ENCODE measurements at places on chromosomes 2 and 18.

DNA sequence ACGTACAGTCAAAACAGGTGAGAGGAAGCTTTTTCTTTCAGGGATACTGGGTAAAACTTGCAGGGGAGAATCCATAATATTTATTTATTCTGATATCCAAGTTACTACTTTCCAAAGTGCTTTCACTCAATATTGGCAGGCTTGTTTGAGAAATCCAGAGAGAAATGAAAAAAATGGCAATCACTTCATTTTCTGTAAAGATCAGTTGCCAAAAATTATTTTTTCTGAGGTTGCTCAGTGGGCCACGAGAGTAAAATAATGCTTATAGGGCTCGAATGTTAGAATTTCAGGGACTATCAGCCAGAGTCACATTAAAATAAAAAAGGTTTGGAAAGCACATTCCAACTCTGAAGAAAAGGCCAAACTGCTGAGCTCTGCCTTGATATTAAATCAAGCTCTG lies 324.6 kb upstream of the RND3 start:
- no peak for DNase-seq

- DNase-seq, result no peak
Measured at GRCh38 chr18:49632588-49632987, 70.7 kb downstream of the LIPG start.

DNA sequence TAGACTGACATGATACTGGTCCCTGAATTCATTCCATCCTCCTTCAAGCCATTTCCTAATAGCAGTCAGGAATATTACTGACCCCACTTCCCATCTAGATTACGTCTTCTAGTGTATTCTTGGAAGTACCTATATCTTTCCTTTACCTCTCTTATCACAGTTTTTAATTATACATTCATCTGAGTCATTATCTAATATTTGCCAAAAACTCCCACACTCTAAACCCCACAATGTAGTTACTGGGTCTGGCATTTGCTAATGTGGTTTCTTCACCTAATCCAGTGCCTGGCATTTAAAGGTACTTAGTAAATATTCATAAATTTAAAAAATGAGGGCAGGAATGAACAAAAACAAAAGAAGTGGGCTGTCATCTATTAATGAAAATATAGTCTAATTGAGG lies 441.8 kb upstream of the SETBP1 start:
- no peak for DNase-seq

DNA sequence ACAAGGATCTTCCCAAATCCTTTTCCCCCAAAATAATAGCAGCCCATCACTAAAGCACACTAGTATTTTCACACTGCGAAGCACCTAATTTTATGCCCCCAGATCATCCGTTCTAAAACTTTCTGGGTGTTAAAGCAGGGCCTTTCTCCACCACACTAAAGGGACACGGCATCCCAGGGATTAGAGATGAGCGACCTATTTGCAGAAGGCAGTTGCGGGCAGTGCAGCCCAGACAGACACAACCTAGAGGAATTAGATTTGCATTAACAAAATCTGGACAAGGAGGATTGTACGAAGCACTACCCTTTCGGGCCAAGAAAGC lies 402 bp downstream of the OSGEPL1 start:
- DNase-seq, result no peak

DNA sequence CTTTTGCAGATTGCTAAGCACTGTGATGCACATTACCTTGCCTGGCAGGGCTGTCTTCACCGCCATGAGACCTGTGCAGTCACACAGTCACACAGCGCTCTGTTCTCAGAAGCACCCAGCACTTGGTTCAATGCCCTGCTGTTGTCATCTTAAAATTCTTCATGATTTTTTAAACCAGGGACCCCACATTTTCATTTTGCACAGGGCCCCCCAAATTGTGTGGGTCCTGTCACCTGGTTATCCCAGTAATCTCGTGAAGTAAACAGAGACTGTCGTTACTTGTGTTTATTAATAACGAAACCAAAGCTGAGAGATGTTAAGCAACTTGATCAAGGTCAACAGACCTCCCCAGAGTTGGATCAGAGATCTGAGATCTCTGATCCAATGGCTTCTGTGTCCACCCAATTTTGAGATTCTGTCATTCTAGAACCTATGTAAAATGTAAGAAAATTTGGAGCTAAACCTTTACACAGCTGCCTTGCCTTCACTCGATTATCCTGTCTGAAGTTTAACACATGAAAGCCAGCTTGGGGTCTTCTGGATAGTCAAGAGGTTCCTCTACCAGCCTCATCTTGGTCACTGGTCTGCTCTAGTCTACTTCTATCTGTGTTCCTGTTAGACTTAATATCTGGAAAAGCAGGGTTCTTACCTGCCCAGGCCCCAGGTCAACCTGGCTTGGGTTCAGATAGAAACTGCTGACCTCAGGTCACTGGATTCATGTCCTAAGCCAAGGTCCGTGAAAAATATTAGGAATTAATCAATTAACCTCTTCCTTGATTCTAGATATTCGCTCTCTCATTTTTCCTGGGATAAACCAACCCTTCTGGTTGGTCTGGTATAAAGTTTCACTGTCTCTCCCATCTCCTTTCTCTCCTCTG lies 13.7 kb upstream of the TTC39C start:
- no peak for DNase-seq

GRCh38 chr2:182228073-182228473 lies 198.8 kb downstream of the PDE1A start:
- no peak for DNase-seq

DNA sequence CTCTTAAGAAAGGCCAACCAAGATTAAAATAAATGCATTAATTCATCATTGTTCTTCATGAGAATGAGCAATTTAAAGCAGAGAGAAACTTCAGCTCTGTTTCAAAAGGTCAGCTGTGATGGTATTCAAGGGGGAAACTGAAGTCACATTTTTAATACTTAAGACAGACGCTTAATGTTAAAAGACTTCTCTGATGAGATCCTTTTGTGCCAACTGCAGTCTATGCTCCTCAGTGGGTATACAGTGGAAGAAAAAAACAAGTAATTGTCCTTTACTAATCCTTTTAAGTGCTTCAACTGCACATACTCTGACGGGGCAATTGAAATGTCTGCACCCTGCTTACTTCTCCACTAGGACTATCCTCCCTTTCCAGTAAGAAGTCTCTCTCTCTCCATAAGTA lies 309.7 kb downstream of the GULP1 start:
- no peak for DNase-seq

DNA sequence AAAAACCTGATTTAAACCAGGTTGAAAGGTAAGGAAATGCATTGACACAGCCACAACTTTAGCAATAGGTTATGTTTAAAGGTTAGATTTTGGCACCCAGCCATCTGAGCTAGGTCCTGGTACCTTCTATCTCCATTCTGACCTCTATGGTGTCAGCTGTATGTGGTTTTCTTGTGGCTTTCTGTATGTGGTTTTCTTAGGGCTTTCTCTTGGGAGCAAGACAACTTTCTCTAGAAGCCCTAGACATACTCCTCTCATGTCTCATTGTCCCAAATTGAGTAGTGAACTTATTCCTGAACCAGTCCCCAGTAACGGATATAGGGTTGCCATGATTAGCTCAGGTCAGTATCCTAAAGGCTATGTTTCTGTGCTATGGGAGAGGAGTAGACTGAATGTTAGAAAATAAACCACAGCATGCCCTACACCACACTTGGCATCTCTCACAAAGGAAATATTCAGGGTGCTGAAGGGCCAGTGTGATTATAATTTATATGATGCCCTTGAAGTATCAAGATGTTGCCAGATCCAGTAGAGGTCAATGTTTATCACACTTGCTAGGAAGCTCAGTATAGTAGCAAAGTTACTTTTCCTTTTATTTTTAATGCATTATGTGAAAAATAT lies 176.1 kb downstream of the CAPN13 start:
- DNase-seq, result no peak

DNA sequence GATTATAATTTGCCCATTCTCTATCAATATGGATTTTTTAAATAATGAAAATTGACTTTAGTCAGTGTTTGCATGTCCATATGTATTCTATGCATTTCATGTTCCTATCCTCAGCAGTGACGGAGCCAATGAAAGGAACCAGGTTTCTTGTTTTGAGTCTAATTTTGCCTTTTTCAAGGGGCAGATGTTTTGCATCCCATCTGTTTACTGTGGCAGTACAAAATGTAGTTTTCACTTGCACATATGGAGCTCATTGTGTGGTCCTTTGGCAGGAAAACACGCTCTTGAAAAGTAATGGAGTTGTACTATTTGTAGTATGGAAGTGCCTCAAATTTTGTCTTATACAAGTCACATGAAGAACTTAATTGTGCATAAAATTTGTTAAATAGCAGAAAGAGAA lies 127.8 kb downstream of the AGPS start:
- no peak for DNase-seq

GRCh38 chr18:54205959-54206358 lies 18.5 kb downstream of the MBD2 start:
- no peak for DNase-seq

DNA sequence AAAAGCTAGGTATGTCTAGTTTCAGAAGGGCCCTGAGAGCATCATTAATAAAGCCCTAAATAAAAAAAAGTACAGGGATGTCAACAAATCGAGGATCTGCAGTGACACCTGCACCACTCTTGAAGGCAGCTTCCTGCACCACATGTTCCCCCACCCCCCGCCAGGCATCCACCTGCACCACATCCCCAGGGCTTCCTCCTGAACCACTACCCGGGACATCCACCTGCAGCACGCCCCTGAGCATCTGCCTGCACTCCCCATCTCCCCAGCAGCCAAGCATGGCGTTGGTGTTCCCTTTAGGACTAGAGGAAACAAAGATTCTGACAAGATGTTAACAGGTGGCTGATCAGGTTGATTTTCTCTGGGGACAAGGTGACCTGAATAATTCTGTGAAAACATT lies 55.2 kb downstream of the DLGAP1 start:
- DNase-seq, result no peak

DNA sequence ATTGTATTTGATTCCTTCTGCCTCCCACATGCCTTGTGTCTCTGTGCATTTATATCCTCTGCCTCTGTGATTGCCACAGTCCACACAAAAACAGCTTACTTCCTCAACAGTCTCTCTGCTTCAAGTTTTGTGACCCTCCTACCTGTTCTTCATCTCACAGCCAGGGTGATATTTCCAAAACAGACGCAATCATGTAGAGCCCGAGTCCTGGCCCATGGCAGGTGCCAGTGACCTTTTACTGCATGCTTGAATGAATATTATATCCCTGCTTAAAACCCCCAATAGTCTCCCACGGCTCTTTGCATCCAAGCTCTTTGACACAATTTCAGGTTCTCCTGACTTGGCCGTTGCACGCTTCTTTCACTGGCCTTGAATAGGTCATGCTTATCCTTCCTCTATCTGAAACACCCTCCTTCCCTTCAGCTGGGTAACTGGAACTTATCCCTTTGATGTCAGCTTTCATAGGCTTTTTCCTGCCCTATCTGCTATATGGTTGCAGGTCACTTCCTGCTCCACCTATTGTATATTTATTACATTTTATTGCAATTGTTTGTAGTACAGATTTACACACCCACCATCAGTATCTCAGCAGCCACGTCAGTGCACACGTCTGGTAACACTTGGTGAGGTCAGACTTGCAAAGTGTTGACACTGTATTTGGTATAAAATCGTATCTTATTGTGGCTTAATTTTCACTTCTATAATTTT lies 29.7 kb upstream of the IL1B start:
- no peak for DNase-seq

DNA sequence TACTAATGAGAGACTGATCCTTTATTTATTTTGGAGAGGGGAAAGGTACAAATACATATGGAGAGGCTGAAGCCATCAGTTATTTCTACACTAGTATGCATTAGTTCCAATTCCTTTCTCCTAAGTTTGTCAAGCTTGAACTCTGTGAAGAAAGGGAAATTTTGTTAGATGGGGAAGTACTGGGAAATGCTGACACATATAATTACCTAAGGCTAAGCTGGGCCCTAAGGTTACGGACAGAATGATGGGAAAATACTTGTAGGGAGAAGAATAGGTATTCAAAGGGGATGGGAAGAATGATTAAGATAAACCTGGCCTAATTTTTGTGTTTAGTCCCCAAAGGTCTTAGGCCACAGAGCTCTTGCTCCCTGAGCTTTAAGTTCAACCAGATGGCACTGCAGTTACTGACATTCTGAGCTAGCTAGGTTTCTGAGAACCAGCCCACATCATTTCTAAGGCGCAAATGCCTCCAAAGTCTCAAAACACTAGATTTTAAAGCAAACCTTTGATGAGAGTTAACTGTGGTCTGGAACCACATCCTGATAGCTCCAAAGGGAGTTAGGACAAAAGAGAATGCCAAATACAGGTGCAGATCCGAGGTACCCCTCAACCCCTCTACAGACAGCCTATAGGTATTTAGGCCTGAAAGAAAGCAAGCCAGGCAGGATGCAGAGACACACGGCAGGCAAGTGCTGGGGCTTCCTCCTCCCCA lies 2.7 kb downstream of the TMEM163 start:
- no peak for DNase-seq

- DNase-seq, result no peak
Measured at GRCh38 chr18:39675368-39675767, 2109.8 kb upstream of the CELF4 start.

DNA sequence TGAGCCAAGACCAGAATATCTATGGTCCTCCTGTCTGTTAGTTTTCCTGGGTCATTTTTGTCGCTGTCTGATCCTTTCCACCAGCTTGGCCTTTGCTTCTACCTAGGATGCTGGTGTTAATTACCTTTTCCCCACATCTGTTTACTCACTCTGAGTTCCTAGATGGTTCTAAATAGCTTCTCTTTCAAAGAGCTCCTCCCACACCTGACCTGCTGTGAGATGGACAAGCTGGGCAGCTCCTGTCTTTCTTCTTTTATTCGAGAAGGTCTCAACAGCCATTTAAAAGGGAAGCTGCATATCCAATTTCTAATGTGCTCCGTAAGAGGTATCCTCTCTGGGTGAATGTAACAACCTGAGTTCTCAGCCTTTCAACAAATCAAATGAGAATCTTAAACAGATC lies 156.2 kb downstream of the HRH4 start:
- no peak for DNase-seq

GRCh38 chr2:163593982-163594381 lies 141.8 kb downstream of the FIGN start:
- no peak for DNase-seq

DNA sequence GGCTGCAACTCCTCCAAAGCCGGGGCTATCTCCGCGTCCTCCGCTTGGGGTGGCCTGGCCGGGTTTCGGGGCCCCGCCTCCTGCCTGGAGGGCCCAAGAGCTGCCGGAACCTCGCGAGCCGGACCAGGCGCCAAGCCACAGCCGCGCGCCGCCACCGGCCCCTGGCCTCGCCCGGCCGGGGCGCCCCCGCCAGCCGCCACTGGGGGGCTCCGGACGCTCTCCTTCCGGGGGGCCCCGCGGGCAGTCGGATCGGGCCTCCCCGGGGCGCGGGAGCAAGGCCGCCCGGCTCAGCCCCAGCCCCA lies 17.4 kb upstream of the HAAO start:
- DNase-seq, result peak; percentile 91
